Right lobe of liver (tissue), 6 donors: ENCODE measurements at places on chromosomes 7 and 10.
A peak's percentile ranks its signal among the peaks of the same experiment; 100 is the strongest.

DNA sequence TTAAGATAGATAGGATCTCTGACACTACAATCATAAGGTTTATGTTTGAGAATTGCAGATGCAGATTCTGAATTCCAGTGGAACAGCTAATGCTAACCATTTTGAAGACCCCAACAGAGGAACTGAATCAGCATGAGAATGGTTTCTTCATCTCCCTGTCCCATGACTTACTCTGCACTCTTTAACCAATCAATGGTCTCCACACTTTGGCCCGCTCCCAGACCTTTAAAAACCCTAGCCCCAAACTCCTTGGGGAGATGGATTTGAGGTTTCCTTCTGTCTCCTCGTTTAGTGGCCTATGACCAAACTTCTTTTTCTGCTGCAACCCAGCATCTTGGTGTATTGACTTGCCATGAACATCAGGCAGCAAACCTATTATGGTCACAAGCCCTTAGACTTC lies 804.9 kb downstream of the LRMDA start:
- DNase-seq, result no peak

GRCh38 chr7:70638158-70639107 lies 493.5 kb upstream of the GALNT17 start:
- no peak for DNase-seq

DNA sequence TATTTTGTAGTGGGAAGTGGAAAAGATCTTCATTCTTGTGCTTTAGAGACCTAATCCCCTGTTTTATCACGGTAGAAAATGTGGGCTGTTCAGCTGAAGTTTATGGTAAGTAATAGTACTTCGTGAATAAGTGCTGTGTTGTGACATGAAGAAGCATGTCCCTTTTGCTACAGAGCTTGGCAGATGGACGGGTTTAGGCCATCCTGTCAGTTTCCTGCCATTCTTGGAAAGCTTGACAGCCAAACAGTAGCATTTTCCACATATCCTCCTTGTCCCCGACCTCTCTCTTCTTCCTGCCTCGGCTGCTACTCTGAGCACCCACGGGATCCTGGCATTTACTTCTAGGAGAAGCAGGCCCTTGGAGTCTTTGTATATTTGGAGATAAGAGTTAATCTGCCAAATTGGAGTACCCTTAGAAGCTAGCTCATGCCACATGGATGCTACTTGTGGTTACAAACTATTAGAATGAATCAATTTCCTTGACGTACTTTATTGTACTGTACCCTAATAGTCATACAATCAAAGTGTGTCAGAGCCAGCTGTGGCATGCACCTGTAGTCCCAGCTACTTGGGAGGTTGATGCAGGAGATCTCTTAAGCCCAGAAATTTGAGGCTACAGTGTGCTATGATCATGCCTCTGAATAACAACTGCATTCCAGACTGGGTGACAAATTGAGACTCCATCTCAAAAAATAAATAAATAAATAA lies 39.2 kb downstream of the PNLIPRP3 start:
- DNase-seq, result no peak

DNA sequence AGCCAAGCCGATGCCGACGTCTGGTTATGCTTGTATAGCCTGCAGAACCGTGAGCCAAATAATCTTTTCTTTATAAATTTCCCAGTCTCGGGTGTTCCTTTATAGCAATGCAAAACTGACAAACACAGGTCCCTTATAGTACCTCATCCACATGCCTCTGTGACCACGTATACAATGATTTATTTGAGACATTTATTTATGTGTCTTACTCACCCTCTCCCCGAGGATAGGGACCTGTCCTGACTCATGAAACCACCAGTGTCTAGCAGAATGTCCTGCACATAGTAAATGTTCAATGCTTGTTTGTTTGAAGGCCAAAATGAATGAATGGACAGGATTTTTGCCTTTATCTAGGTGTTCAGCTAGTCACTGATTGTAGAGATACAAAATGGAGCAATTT lies 147.9 kb upstream of the FZD8 start:
- DNase-seq, result no peak

- DNase-seq, result peak; percentile 77
Measured at GRCh38 chr10:128069351-128070051, 56.7 kb downstream of the MKI67 start.

GRCh38 chr10:90675621-90676020 lies 182.2 kb downstream of the HTR7 start:
- DNase-seq, result no peak

DNA sequence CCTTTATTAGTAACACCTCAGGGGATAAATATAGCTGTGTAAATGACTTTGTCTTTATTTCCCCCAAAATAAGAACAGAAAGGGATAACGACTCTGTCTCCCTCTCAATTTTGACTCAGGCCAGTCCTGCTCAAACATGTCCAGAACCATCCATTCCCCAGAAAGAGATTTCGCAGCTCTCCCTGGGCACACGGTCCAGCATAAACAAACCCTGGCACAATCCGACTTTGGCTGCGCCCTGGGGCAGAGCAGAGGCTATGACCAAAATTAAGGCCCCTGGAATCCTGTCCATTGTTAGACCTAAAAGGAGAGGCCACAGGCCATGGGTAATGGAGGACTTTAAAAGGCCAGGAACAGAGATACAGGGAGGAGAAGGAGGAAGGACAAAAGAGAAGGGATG lies 99.1 kb downstream of the PRPF18 start:
- DNase-seq, result no peak

DNA sequence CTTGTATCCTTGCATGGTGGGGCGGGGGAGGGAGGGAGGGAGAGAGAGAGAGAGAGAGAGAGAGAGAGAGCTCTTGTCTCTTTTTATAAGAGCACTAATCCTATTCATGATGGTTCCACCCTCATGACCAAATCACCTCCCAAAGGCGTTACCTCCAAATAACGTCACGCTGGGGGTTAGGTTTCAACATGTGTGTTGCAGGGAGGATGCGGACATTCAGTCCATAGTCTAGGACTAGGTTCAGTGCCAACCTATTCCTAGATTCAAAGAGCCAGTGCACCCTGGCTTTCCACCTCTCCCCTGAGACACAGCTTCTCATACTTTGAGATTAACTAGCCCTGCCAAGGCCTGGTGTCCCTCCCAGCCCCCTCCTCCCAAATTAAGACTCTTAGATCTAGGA lies 123.0 kb downstream of the GRK5 start:
- DNase-seq, result no peak

GRCh38 chr7:158595068-158595467 lies 7.4 kb upstream of the PTPRN2 start:
- DNase-seq, result no peak

GRCh38 chr10:117107238-117107637 lies 30.8 kb downstream of the VAX1 start:
- no peak for DNase-seq

DNA sequence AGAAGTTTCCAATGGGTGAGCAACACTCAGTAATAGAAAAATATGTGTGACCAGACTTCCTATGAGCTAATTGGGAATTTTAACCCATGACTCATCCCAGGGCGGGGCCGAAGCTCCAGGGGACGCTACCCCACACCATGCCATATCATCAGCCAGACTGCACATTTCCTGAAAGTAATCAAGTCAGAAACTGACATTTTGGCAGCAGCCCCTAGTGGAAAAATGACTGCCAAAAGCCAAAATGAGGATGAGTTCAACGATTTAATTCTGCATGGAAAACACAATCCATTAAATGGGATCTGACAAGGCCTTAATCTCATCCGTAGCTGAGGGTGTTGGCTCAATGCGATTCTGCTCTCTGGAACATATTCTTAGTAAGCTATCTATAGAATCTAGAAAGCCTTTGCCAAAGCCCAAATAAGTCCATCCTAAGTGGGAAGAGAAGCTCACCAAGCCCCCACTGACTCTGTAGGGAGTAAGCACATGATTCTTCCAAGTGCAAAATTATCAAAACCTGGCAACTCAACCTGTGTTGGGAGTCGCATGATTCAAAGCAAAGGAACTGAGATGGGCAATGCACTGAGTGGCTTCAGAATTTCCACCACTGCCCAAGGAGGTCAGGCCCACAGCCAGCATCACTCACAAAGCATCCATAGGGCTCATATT lies 93.1 kb upstream of the PDE1C start:
- peak; percentile 27 for DNase-seq

DNA sequence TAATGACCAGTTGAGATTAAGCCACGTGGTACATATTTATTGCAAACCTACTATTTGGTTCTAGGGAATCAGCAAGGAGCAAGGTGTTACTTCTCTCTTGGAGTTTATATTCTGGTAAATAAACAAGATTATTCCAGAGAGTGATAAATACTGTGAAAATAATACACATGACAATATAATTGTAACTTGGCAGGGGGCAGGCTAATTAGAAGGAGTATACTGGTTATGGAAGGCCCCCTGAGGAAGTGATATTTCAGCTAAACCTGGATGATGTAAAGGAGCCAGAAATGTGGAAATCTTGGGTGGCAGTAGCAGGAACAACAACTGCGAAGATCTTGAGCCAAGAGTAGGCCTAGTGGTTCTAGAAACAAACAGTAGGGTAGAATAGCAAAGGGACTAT lies 111.8 kb downstream of the SDK1 start:
- DNase-seq, result no peak

- DNase-seq, result no peak
Measured at GRCh38 chr7:16668049-16668858, 22.3 kb downstream of the BZW2 start.

DNA sequence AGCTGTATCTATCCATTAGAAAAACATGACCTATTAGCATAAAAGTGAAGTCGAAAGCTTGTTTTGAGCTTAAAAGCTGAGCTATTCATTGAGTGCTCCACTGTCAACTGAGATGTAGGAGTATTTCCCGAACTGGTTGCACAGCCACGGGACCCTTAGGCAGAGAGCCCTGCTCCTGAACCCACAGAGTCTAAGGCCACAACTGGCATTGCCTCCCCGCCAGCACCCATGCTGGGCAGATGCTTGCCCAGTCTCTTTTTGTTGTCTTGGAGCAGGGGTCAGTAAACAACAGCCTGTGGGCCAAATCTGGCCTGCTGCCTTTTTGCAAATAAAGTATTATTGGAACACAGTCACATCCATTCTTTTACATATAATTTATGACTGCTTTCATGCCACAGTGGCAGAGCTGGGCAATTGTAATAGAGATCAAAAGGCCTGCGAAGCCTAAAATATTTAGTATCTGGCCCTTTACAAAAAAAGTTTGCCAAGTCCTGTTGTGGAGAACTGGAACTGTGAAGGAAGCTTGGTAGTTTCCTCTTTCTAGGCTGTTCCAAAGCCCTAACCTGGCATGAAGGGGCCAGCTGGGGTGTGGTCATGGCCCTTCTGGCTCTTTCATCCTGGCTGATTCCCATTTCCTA lies 58.4 kb upstream of the WAPL start:
- no peak for DNase-seq

DNA sequence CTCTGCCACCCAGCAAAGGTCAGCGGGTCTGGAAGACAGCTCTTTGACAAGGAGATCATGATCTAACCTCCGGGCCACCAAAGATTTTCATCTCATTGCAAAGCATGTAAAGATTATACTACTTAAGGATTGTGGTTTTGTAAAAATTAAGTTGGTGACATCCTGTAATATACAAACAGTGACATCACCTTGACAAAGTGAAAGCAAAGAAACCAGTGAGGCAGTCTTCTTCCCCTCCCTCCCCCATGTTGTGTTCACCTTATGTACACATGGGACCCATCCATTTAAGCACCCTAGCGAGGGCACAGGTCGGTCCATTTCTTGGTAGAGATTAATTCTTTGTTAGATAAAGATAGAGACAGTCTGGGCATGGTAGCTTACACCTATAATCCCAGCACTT lies 3.9 kb downstream of the MDH2 start:
- no peak for DNase-seq

DNA sequence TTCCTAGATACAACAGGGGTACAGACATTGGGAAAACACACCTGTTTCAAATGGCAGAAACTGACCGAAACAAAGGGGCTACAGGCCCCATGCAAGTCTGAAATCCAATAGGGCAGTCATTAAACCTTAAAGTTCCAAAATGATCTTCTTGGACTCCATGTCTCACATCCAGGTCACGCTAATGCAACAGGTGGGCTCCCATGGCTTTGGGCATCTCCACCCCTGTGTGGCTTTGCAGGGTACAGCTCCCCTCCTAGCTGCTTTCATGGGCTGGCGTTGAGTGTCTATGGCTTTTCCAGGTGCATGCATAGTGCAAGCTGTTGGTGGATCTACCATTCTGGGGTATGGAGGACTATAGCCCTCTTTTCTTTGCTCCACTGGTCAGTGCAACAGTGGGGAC lies 248.1 kb upstream of the RHOBTB1 start:
- DNase-seq, result no peak
